Stimulated activated CD8-positive, alpha-beta memory T cell treated with anti-CD3 and anti-CD28 coated beads, Interleukin-15, amount 100 ng/mL, for 1 hour (primary cell): ENCODE measurements at places on chromosomes 12 and 14.

DNA sequence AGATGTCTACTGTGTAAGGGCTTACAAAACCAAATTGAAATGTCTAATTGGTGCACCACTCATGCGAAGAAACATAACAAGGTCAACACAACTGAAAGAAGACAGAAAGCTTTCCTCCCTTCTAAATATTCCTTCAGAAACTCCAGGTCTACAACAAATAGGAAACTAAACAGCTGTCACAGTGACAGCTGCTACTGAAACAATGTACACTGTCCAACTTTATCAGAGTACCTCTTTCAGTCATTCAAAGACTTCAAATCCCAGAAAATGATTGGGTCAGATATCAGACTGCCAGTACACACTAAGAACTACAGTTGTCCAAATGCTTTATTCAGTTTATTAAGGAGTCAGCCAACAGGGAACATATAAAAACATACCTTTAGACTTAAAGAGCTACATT lies 35.2 kb downstream of the CEP128 start:
- no peak for DNase-seq

- DNase-seq = no peak
Observed at GRCh38 chr12:108210001-108210400, 80.9 kb downstream of the WSCD2 start.

DNA sequence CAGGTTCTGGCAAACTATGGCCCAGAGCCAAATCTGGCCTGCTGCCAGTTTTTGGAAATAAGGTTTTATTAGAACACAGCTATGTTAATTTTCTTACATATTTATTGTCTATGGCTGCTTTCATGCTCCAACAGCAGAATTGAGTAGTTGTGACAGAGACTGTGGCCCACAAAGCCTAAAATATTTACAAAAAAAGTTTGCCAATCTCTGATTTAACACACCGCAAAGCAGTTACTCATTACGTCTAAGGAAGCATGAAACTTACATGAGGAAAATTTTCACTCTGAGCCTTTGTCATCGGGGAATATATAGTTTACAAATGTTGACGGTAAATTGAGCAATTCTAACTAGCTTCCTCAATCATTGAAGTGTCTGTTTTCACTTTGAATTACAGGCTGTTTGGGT lies 96.5 kb downstream of the UNC79 start:
- DNase-seq = no peak

- DNase-seq = no peak
Observed at GRCh38 chr14:32934073-32934880, 4.4 kb upstream of the NPAS3 start.

- no peak for DNase-seq
Observed at GRCh38 chr14:67863223-67863622, 43.6 kb downstream of the RAD51B start.

DNA sequence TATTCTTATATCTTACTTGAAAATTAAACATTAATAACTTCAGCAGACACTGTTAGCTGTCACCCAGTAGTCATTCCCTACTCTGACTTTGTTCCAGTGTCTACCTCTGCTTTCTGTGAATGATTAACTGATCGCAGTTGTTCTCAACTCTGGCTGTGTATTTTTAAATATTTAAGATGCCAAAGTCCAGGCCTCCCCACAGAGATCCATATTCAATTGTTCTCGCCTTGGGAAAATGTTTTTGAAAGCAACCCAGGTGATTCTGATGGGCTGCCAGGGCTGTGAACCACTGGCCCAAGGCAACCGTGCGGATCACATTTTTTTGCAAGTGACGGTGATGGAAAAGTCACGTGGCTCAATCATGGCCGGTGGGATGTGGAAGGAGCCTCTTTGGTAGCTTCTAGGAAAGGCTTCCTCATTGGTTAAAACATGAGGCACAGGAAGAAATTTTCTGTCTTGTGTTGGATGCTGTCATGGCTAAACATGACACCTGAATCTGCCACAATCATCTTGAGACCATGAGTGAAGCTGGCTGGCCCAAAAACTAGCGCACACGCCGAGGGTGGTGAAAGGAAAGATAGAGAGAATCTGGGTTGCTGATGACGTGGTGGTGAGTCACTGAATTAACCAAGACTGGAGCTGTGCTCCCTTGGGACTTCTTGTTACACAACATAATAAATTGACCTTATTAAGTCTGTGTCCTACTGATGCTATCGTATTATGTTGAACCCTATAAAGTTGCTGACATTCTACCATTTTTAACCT lies 37.2 kb downstream of the RDH12 start:
- no peak for DNase-seq

- DNase-seq = no peak
Observed at GRCh38 chr12:124861492-124861891, 2.2 kb downstream of the SCARB1 start.

- no peak for DNase-seq
Observed at GRCh38 chr12:4563336-4563735, 1.3 kb downstream of the DYRK4 start.

DNA sequence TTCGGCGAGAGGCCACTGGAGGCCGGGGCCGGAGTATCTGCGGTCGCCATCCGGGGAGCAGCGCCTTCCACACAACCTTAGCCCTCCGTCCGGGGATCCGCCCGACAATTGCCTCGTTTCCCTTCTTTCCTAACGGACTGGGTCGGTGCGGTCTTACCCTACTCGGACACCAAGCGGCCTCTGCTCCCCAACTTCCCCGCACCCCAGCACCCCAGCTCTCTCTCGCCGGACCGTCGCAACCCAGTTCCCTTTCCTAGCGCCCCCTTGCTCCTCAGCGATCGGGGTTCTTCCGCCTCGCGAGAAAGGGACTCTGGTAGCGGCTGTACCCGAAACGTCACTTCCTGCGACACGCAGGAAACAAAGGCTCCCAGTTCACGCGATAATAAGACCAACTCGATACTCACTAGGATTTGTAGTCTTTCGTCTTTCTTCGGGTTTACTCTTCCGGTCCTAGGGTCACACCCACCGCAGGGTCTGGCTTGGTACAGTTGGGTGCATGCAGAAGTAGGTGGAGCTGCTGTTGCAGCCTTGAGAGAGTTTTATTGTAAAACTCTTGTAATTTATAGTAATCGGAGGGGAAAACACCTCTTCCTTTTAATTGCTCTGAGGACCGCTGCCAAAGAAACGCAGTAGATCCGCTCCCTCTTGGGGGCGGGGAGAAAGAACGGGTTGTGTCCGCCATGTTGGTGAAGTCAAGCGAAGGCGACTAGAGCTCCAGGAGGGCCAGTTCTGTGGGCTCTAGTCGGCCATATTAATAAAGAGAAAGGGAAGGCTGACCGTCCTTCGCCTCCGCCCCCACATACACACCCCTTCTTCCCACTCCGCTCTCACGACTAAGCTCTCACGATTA lies at the start of the genes THAP2 and ZFC3H1:
TSS of gene THAP2 (plus strand) at position 741 of the 850 bp plus-strand sequence. CDS start 209 bp downstream, outside the sequence.
TSS of gene ZFC3H1 (minus strand) at position 288 of the 850 bp plus-strand sequence. CDS start at position 50, 238 bp downstream.
- DNase-seq = peak; percentile 78

- DNase-seq = no peak
Observed at GRCh38 chr12:6262623-6263022, 47.9 kb upstream of the PLEKHG6 start.

DNA sequence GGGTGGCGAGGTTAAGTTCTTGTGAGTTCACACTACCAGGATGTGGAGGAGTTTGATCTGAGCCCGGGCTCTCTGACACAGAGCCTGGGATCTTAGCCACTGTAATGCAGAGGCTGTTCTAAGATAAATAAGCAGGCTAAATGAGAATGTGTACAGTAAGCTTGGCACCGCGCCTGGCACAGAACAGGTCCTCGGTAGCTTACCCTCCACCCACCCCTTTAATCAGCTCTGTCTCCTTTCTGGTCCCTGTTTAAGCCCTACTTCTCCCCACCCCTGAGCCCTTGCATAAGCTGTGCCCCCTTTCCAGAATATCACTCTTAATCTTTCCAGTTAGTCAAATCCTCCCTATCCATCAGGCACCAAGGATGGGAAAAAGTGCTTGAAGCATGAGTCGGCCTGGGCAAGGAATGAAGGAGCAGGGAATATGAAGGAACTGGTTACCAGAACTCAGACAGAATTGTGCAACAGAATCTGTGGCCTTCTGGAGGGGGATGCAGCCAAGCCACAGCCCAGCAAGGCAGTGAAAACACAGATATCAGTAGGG lies 32.8 kb upstream of the CMKLR1 start:
- DNase-seq = no peak

DNA sequence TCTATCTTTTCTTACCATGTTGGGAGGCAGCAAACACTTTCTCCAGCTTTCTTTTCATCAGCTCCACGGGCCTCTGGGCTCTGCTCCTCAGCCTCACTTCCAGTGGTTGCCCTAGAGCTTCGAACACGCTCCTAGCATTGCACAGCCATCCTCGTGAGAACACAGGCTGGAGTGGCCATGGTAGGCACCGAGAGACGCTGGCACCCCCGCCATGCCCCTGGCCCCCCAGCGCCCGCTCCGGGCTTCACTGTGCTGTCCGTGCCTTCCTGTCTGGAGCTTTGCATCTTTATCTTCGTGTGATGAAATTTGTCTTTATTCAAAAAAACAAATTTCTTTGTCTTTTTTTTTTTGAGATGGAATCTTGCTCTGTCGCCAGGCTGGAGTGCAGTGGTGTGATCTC lies 352.2 kb downstream of the TMEM121 start:
- DNase-seq = no peak

GRCh38 chr14:105219043-105219612 lies 29.2 kb upstream of the BTBD6 start:
- no peak for DNase-seq
